ENCODE measurements at places on chromosomes 12 and 14.

GRCh38 chr12:117582135-117582784 lies 220.8 kb upstream of the NOS1 start:
- DNase-seq, result no peak

DNA sequence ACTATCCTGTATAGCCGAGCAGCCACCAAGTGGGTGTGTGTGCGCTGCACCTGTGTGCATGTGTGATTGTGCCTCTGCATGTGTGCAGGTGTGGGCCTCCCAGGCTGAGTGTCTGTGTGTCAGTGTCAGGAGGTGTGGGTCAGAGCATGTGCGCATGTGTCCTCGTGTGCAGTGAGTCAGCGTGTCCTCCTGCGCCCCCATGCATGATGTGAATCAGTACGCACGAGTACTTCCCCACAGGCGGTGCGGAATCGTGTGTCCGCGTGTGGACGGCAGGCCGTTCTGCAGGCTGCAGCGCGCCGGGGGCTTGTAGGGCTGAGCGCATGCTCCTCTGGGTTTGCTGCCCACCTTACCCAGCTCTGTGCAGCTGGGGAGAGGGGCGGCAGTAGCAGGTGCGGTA lies 34.2 kb downstream of the DTX1 start:
- no peak for DNase-seq

- no peak for DNase-seq
Observed at GRCh38 chr14:25351269-25351668, 301.3 kb upstream of the STXBP6 start.

DNA sequence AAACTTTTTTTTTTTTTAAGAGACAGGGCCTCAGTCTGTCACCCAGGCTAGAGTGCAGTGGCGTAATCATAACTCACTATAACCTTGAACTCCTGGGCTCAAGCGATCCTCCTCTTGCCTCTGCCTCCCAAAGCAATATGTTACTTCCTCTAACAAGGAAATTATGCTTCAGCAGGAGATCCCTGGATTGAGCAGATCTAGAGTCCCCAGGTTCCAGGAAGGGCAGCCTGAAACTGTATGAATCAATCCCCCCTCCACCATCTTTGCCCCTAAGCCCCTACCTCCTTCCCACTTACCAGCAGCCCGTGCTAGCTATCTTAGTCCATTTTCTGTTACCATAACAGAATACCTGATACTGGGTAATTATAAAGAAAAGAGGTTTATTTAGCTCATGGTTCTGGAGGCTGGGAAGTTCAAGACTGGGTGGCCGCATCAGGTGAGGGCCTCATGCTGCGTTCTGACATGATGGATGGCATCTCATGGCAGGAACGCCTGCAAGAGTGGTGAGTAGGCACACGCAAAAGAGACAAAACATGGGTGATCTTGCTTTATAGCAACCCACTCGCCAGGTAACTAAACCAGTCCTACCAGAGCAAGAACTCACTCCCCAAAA lies 5.0 kb downstream of the TAMALIN start:
- DNase-seq, result no peak

GRCh38 chr12:632102-632696 lies 31.0 kb downstream of the NINJ2 start:
- DNase-seq, result no peak

DNA sequence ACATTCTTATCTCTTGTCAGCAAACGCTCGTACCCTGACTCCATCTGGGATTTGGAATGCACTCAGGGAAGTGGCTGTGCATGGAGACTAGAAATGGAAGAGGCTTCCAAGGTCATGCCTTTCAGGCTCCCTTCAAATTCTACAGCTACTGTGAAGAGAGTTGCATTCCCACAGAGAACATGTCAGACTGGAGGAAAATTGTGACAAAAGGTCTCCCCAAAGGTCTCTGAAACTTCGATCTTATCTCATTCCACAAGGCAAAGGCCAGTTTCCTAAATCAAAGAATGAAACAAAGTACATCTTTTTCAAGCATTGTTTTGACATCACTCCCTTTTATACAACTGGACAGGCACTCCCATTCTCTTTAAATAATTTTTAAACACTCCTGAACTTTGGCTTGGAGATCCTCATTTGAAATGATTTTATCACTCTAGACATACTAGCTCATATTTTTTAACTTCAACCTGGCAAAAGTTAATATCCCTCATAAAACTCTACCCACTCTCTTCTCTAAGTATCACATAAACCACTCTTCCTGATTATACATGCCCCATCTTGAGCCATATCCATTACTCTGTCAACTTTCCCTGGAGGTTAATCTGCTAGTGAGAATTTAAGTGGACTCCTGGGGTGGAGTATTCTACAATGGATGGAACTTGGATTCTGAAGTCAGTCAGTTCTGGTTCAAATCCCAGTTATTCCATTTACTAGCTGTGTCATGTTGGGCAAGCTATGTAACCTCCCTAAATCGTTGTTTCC lies 218.1 kb upstream of the HMGA2 start:
- DNase-seq, result no peak

- DNase-seq, result no peak
Observed at GRCh38 chr12:105729926-105730325, 399.4 kb downstream of the C12orf75 start.

DNA sequence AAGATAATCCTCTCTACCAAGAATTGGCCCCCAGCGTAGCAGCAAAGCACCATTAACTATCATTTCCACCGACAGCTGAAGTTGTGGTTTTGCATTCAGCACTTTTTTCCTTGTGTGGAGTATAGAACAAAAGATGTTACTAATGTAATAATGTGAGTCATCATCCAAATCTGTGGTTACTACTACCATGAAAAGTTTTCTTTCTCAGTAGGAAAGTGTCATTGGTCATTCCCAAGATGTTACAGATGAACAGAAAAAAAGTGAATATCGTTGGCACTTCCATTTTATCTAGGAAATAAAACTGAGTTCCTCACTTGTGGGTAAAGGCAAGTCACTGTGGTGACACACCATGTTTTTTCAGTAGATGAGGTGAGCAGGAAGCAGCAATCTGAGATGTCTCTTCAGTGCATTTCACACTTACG lies 30.3 kb upstream of the IFNG start:
- DNase-seq, result no peak

- no peak for DNase-seq
Observed at GRCh38 chr14:94890785-94891184, 120.9 kb upstream of the GSC start.

- DNase-seq, result peak; percentile 48
Observed at GRCh38 chr14:90828642-90829487, 12.6 kb upstream of the TTC7B start.

DNA sequence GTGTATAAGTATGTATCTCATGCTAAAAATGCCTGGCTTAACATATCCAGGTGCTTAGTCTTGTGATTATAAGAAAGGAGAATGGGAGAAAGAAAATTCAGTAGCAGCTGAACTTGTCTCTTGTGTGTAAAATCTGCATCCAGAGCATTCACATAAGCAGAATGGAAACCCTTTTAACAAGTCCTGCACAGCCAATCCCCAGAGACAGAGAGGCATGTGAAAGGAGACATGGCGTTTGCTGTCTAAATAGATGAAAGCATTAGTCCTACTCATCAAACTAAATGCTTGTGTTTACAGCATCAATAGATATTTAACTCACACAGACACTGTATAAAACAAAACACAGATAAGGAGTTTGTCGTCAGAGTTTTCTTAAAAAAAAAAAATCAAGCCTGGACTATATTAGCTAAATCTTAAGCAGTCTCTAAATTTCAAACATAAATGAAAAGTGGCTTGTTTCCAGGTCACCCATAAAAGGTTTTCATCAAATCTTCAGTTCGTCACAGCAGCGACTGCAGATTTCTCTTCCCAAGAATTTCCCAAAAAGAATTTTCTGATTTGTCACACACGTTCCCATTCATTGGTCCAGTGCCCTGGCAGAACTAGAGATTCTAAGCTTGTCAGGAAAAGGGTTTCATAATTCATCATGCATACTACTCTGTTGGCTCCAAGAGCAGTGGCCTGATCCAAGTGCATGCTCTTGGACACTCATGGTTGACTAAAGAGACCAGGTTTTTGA lies 249.2 kb downstream of the BTG1 start:
- DNase-seq, result no peak

GRCh38 chr12:74370608-74371216 lies 166.9 kb upstream of the ATXN7L3B start:
- DNase-seq, result no peak

DNA sequence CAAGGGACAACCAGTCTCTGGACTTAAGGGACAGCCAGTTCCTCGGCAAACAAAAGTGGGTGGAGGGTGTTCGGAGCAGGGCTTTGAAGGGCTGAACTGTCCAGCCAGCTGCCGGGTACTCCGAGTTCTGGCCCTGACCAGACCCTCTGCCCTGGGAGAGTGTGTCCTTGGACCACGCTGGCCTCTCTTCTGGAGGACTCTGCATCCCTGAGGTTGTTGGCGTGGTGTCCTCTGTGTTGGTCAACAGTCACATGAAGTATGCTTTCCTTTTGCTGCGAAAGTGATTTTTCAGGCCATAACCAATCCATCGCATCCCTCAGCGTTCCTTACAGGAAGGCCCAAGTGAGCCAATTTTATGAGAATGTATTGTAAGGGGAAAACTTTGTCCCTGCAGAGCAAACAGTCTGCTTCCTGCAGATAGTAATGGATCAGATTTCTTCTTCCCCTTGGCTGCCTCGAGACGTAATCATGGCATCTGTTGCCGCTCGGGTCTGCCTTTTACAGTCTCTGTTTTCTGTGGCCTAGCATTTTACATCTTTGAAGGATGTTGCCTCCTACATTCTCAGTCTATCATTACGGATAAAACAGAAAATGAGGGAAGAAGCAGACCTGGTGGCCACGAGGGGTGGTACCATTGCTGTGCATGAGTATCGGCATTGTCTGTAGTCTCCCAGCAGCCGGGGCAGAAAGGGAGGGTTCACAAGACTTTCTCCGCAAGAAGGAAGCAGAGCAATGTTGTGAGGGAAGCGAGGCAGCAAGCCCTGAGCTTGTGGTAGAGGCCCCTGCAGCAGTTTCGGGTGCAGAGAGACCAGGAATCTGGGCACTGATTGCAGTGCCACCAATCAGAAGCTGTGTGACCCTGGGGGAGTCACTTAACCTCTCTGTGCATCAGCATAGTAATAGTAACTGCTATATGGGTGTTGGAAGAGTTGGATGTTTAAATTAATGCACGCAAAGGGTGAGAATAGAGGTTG lies 47.4 kb downstream of the SMIM41 start:
- no peak for DNase-seq

GRCh38 chr12:51531978-51532497 lies 59.0 kb upstream of the SCN8A start:
- DNase-seq, result peak; percentile 66

Measured in globus pallidus (tissue), 1 donor.